ENCODE measurements at places on chromosomes 16 and 17.

DNA sequence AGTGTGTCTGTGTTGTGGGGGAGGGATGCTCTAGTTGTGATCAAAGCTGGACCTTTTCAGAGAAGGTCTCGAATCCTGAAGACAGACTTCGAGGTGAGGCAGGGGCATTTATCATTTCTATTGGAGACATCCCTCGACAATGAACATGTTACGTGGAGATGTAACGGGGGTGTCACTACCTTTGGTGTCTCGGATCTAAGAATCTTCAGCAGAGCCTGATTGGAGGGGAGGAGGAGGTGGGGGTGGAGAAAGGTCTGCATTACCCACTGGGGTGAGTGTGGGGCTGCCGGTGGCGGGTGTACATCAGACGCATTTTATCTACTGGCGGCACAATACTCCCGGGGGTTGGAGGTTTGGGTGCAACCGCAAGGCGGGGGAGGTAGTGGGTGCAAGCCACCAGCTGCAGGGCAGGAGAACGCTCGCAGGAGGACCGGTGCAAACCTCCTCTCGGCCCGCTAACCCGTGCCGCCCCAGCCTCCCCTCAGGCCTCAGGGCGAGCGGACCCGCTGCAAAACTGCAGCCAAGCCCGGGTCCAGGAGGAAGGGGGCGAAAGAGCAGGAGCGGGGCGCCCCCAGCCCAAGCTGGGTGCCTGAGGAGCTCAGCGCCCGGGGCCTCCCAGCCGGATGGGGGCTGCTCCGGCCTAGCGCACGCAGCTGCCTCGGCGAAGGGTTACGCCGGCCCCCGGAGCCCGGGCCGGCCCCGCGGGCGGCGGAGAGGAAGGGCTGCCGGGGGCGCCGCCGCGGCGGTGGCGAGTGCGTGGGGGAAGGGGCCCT is 735 bp downstream of the ZNF652 start:
- DNase-seq, result peak; percentile 93

- DNase-seq, result no peak
Measured at GRCh38 chr16:67086822-67087221, 22.9 kb upstream of the PHAF1 start.

- DNase-seq, result no peak
Measured at GRCh38 chr17:79982986-79983385, 52.7 kb downstream of the TBC1D16 start.

- no peak for DNase-seq
Measured at GRCh38 chr17:37699285-37699973, 45.4 kb downstream of the HNF1B start.

DNA sequence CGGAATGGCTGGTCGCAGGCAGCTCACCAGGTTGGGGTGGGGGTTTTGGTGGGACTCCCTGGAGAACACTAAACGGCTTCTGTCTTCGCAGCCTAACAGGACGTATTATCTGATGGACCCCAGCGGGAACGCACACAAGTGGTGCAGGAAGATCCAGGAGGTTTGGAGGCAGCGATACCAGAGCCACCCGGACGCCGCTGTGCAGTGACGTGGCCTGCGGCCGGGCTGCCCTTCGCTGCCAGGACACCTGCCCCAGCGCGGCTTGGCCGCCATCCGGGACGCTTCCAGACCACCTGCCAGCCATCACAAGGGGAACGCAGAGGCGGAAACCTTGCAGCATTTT is 59.7 kb downstream of the PDPK1 start:
- no peak for DNase-seq

GRCh38 chr17:64074704-64075426 is 54.4 kb upstream of the ICAM2 start:
- no peak for DNase-seq

DNA sequence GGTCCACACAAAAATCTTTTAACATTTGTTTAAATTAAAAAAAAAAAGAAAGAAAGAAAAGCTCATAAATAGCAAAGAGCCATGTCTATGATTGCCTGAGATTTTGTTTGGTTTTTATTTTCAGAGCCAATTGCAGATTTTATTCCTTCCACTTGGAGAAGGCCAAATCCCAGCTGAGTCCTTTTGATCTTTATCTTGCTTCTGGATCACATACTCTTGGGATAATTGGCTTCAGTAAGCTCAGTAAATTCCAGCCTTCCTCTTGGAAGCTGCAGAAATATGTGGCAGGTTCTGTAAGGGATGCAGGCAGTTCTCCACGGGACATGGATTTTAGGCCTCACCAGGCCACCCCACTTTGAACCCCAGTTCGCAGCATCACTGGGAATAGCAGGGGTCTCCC is 63.3 kb upstream of the TMC5 start:
- DNase-seq, result no peak

DNA sequence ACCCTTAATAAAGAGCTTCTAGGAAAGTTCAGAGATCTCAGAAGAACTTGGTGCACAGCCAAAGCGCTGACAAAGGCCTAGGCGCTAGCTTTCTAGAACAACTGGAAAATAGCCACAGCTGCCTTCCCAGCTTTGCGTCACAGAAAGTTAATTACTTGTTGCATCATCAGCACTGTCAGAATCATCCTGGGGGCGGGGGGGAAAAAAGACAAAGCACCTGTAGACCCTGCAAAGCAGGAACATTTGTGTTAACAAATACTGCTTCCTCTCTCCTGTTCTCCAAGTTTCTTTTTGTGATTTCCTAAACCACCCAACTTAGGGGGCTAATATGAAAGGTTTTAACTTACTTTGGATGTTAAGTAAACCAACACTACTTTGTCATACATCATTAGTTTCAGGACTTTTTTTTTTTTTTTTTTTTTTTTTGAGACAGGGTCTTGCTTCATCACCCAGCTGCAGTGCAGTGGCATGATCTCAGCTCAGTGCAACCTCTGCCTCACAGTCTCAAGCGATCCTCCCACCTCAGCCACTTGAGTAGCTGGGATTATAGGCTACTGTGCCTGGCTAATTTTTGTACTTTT is 4.8 kb upstream of the AARSD1 start:
- DNase-seq, result no peak
